ENCODE measurements at places on chromosomes 12 and 14.

- no peak for DNase-seq
Observed at GRCh38 chr12:89701606-89702206, 6.9 kb downstream of the ATP2B1 start.

GRCh38 chr12:53696655-53697331, 20.9 kb upstream of the ATP5MC2 start:
- DNase-seq, result no peak

DNA sequence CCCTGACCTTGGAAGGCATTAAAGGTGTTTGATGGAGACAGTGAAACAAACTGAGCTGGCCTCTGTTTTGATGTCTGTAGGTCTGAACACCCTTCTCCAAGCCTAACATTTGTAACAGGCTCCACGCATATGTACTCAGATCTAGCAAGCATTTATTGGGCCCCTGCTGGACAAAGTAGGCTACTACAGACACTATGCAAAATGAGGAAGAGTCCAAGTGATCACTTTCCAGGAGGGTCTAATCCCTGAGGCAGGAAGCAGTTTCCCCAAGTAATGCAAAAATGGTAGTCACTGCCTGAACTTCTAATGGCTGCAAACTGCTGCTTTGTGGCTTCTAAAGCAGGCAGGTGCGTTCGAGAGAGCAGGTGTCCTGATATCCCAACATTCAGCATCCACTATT, 405.8 kb downstream of the MED13L start:
- DNase-seq, result peak; percentile 23

- no peak for DNase-seq
Observed at GRCh38 chr14:100944052-100944451, 40.5 kb upstream of the RTL1 start.

DNA sequence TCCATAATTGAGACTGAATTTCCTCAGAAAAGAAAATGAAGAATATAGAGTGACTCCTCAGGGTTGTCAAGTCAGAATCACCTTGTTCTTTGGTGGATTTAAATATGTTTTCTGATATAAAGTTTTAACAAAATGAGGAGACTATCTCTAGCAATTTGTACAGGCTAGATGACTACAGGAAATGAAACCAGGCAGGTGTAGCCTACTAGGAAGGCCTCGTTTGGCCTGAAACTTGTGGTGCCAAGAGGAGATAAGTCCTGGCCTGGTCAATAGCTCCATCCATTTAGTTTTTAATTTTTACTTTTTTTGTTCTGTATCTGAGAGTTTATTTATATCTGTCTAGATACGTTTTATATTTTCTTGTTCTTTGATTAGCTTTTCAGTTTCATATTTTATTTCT, 41.5 kb downstream of the SNAPC1 start:
- no peak for DNase-seq

DNA sequence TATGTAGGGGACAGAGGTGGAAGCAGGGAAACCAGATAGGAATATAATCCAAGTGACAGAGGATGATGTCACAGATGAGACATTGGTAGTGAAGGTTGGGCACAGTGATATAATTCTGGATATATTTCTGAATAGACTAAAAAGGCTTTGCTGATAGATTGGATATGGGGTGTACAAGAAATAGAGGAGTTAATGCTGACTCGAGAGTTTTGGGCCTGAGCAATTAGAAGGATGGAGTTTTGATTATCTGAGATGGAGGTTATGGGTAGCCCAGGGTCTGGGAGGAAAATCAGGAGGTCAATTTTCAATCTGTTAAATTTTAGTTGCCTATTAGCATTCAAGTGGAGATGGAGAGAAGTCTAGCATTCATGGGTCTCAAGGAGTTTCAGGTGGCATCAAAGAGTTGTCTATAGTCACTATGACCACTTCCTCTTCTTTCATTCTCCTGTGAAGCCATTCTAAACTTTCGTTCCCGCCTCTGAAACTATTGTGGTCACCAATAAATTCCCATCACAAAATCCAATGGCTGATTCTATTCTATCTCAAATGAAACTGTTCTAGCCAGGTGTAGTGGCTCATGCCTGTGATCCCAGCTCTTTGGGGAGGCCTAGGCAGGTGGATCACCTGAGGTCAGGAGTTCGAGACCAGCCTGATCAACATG, 10.6 kb upstream of the ANO6 start:
- DNase-seq, result no peak

DNA sequence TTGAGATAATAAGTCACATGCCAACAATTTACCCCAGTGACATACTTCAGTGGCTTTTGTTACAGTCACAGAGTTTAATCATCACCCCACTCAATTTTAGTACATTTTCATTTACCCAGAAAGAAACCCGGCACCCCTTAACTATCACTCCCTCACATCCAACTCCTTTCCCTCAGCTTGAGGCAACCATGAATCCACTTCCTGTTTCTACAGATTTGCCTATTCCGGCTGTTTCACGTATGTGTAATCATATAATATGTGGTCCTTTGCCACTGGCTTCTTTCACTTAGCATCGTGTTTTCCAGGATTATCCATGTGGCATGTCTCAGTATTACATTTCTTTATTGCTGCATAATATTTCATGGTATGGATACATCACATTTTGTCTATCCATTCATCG, 147.5 kb downstream of the CFAP54 start:
- no peak for DNase-seq

DNA sequence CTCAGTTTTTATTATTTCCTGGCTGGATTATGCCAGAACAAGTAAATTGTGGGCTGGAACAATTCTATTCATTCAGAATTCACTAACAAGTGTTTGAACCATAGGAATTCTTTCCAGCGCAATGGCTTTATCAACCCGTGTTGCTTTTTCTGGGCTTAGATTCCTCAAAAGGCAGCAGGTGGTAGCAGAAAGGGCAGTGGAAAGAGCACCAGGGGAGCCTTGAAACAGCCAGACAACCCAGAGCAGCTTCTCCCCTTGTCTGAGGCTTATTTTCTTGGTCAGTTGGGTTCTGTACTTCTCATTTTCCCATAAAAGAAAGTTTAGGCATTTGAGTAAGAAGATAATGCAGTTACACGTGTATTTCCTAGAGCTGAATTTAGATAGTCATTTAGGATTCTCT, 130.7 kb downstream of the OTOGL start:
- DNase-seq, result no peak

DNA sequence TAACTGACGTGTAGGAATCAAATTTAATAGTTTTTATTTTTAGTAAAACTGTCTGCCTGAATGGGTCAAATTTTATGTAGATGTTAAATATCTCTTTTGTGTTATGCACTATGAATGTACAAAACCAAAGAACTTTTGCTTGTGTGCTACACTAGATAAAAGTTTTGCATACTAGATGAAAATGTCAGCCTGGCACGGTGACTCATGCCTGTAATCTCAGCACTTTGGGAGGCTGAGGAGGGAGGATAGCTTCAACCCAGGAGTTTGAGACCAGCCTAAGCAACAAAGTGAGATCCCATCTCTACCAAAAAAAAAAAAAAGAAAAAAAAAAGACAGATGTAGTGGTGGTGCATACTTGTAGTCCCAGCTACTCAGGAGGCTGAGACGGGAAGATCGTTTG, 11.1 kb downstream of the AEBP2 start:
- DNase-seq, result no peak

DNA sequence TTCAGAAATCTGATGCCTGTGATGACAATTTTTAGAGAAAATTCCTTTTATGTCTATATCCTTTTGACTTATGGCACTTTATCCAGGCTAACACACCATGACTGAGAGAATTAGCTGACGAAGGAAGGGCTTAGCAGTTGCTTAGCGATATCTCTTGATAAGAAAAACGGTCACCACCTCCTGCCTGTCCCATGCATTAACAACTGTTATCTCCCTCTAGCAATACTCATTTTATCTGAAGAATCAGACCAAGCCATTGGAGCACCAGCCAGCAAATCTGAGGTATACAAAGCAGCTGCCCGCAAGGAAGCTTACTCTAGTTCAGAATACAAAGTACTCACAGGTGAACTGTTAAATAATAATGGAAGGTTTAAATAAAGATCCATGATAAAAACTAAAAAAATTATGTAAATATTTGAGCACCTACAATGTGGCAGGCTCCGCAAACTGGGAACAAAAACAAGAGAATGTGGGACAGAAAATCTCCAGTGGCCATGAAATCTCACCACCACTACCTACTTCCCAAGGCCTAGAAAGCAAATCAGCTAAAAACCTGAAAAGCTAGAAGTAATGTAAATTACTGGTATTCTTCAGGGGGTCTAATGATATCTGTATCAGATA, 24.3 kb downstream of the PPM1H start:
- DNase-seq, result no peak

- no peak for DNase-seq
Observed at GRCh38 chr12:75959506-75959905, 72.1 kb downstream of the PHLDA1 start.

- no peak for DNase-seq
Observed at GRCh38 chr14:74835645-74836250, 40.2 kb downstream of the PROX2 start.

DNA sequence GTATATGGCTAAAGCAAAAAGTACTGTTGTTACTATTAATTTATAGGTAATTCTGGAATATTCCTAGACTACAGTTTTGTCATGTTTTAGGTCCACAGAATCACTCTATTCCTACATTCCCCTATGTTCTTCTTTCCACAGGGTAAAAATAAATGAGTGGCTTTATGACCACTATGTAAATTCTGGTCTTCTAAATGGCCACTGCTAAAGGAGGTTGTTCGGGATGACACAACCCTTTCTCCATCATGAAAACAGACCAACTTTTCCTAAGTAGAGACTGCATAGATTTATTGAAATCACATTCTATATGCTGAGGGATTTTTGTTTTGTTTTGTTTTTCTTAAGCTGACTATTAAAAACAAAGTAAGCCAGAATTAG, 88.0 kb downstream of the SYT1 start:
- no peak for DNase-seq

- no peak for DNase-seq
Observed at GRCh38 chr14:94115631-94116030, 5.1 kb downstream of the IFI27 start.

DNA sequence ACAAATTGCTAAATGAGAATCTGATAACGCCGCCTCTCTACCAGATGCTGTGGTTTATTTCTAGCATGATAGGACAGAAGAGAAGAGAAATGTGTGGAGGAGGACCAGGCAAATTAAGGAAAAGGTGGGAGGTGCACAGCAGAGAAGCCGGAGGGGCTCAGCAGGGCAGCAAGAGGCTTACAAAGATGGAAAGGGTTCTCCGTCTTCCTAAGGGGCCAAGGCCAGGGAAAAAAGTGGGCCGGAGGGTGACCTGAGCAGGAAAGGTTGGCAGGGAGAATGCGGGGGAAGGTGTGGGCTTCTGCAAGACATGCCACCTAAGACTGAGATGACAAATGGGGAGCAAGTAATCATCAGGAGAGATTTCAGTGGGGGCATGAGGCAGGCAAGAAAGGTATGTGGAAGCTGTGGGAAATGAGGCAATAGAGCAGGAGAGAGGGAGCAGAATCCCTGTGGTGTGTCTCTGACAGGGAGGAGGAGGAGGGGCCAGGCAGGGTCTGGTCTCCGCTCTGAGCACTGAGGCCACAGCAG, 18.7 kb downstream of the MANSC1 start:
- DNase-seq, result no peak

- DNase-seq, result no peak
Observed at GRCh38 chr12:90618586-90618985, 336.4 kb downstream of the CCER1 start.

GRCh38 chr14:95475540-95476240, 40.8 kb downstream of the SYNE3 start:
- no peak for DNase-seq

GRCh38 chr12:42960087-42960527, 370.6 kb upstream of the PRICKLE1 start:
- DNase-seq, result no peak

DNA sequence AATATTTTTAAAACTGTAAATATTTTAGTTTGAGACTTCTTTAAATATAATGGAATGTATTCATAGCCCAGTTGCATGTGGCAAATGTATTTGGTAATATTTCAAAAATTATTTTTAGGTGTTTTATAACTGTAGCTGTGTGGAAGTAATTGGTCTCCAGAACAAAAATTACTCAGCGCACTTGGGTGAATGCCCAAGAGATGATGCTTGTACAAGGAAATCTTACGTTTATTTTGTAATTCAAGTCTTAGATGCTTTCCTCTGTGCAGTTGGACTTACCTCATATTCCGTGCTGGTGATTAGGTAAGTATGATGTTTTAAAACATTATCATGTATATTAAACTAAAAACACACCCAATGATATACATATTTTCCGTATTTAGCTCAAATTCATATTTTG, 76.7 kb upstream of the SLCO1B1 start:
- no peak for DNase-seq

GRCh38 chr14:62665286-62665685, 380.0 kb downstream of the KCNH5 start:
- no peak for DNase-seq

DNA sequence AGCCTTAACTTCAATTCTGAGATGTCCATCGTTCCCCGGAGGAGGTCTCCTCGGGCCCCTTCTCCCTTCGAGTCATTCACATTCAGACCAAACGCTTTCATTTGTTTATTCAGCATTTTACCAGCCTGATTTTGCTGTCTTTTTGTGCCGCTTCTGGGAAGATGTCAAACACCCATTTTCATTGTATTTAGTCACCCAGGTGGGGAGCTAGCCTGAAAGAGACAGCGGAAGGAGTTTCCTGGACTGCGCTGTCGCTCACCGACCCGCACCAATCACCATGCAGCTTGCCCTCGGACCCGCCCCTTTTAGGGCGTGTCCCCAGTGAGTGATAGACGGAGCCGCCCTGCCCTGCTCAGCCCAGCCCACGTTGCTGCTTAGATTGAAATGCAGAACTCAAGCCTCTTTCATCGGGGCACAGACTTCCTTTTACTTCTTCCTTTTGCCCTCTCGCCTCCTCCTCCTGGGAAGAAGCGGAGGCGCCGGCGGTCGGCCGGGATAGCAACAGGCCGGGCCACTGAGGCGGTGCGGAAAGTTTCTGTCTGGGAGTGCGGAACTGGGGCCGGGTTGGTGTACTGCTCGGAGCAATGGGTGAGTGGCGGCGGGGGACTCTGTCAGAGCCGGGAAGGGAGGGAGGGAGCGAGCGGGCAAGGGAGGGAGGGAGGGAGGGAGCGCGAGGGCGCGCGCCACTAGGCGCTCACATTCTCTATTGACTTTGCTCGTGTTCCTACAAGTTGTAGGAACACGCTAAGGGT, at the start of gene PAX9:
Gene PAX9 (plus strand): TSS at position 355 of the 752 bp plus-strand sequence. CDS start 230 bp downstream, at position 585.
- peak; percentile 74 for DNase-seq

GRCh38 chr12:53938326-53939140, at the start of gene HOXC13:
TSS of gene HOXC13 (plus strand) at chr12:53938831. CDS start at chr12:53938907, 76 bp downstream.
- no peak for DNase-seq

- DNase-seq, result no peak
Observed at GRCh38 chr14:97771340-97772045, 974.3 kb downstream of the VRK1 start.

DNA sequence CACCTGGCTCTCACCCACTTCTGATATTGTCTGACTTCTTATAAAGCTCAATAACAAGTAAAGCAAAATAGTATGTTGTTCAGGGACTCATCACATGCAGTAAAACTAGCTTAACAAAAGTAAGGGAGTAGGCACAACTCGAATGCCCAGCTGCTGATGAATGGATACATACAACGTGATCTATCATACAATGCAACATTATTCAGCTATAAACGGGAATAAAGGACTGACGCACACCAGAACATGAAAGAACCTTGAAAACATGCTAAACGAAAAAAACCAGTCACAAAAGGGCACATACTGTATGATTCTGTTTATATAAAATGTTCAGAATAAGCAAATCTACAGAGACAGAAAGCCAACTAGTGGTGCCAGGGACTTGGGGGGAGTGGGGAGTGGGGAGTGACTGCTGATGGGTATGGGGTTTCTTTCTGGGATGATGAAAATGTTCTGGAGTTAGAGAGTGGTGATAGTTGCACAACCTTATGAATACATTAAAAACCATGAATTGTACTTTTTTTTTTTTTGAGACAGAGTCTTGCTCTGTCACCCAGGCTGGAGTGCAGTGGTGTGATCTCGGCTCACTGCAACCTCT, 11.1 kb downstream of the PLBD2 start:
- DNase-seq, result no peak

GRCh38 chr14:86654558-86655184, 1124.7 kb downstream of the FLRT2 start:
- no peak for DNase-seq

Measured in hepatic stellate cell (primary cell).